ENCODE measurements at places on chromosomes 3 and 15.
A peak's percentile ranks its signal among the peaks of the same experiment; 100 is the strongest.

DNA sequence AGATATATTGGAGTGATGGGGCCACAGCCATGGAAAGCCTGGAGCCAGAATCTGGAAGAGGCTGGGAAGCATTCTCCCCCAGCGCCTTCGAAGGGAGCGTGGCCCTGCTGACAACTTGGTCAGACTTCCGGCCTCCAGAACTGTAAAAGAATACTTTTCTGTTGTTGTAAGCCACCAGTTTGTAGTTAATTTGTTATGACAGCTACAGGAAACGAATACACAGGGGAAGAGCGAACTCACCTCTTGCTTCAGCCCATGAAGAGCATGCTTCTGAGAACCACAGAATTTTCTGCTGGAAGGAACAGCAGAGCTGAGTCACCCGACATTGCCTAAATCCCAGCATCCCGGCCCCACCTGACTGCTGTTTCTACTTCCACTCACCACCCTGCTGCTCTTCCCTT is 501.7 kb downstream of the SHQ1 start:
- peak; percentile 96 for DNase-seq

DNA sequence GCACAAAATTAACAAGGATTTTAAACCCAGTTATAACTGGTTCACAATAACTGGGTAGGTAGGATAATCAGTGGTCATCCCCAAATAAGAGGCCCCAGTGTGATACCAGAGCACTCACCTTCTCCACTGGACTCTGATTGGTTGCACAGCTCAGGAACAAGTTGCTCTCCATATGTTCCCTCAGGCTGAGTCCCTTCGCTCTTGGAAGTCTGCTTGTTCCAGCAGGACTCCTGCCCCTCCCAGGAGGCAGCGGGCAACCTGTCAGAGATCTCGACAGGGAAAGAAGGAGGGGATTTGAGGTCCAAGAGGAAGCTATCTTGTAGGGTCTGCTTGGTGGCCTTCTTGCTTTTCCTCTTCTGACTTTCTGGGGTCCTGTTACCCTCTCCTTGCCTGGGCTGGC is 51.6 kb upstream of the HEG1 start:
- DNase-seq: no peak

DNA sequence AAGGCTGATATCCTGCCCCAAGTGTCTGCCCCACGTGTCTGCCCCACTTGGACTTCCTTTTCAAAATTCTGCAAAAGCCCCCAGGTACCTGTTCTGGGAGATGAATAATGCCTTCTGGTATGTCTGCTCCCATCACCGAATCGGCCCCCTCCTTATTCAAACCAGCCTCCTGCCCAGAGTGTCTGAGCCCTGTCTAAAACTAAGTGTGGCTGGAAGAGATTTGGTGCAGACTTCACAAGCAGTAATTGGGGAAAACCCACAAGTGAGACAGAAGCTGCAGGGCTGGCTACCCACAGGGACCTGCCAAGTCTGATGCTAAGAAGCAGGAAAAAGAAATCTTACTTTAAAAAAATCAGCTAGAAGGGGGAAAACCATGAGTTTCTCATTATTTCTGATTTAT is 85.1 kb downstream of the DUT start:
- no peak for DNase-seq

GRCh38 chr15:59298854-59299250 is 73.8 kb downstream of the MYO1E start:
- DNase-seq: no peak

GRCh38 chr3:116191409-116191808 is 253.9 kb downstream of the LSAMP start:
- DNase-seq: no peak

GRCh38 chr3:38588371-38588971 is 61.0 kb downstream of the SCN5A start:
- no peak for DNase-seq

DNA sequence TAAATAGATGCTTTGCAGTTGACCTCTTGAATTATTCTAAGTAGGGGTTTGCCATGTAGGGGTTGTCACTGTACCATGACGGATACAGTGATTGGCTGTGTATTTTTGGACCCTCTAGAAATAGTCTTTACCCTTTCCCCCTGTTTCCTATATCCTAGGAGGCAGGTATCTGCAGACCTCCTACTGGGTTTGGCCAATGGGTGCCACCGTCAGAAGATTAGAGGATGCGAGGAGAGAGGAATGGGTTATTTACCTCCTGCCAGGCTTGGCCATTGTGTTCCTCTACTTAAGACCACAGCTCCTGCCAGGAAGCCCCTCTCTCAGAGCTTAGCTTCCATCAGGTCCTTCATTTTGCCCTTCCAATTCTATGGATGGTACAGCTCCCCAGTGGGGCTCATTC is 40.2 kb upstream of the CLRN1 start:
- DNase-seq: no peak

GRCh38 chr3:10983219-10983916 is 9.2 kb upstream of the SLC6A1 start:
- DNase-seq: peak; percentile 51

DNA sequence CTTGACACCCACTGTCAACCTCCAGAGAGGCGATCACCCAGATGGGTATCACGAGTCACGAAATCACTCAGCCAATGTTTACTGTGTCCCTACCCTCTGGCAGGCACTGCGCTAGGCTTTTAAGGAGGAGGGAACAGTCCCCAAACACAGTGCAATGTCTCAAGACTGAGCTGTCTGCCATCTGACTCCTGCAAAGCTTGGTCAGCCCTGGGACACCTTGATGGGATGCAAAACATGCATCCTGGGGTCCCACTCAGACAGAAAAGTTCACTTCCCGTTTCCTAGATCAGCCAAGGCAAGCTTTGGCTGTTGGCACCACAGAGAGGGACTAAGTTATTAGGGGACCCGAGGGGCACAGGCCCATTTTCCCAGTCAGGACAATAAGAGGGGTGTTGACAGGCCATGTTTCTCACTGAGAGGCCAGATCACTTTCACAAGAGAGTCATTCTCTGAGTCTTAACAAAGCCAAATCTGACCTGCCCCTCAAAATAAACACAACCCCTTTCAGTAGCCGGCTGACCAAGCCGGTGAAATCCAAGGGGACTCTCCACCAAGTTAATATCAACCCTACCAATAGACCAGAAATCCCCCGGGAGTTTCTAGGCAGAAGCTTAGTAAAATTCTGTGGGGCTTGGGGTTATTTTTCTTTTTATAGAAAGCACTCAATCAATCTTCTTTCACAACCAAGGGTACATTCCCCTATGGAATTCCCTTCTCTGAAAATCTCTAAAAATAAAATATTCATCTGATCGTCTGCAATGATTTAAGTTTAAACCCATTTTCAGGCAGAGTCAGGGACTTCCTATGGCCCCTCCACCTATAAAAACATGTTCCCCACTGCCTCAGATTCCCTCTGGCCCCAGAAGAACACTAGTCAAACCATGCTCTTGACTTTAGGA is 3.5 kb downstream of the RFTN1 start:
- DNase-seq: no peak

DNA sequence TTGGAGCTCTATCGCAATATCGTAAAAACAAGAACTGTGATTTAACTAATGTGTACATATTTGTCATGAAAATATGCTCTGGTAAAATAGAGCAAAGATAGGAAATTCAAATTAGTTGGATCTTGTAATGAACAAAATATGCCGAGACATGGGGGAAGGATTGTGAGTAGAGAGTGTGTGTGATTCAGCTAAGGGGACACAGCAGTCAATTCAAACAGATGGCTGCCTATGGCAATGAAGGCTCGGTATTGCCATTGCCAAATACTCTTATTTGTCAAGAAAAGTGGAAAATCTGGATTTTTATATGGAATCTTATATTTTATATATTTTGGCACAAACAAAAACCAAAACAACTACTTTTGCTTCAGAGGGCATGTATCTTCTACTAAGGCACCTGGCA is 227.3 kb upstream of the BCHE start:
- no peak for DNase-seq

DNA sequence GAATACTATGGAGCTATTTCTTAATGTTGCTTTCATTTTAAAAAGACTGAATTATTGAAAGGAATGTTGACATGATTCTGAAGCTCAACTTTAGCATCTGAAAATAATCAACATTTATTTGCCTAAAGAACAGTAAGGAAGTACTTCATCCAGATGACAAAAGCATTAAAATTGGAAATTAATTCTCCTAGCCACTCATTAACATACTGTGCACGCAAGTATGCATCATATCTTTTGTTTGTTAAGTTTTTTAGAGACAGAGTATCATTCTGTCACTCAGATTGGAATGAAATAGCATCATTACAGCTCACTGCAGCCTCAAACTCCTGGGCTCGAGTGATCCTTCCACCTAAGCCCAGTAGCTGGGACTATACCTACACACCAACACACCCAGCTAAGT is 632.1 kb upstream of the ALCAM start:
- DNase-seq: no peak

- DNase-seq: peak; percentile 94
Observed at GRCh38 chr3:45123030-45123429, 23.1 kb downstream of the CDCP1 start.

- DNase-seq: no peak
Observed at GRCh38 chr3:123039178-123039577, 11.6 kb upstream of the SEMA5B start.

GRCh38 chr15:71294911-71295602 is 179.8 kb downstream of the THSD4 start:
- DNase-seq: peak; percentile 100

DNA sequence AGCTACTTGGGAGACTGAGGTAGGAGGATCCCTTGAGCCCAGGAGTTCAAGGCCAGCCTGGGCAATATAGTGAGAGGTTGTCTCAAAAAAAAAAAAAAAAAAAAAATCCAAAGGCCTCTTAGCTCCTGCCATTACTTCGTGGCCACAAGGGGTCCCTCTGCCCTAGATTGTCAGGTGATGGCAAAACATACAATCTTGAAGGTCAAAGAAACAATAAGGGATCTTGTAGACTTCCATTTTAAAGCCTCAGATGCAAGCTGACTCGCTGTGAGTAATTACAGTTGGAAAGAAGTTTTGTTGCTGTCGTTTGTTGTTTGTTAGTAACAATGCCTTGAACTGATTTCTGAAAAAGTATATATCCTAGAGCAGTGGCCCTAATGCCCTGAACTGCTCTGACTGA is 55.9 kb upstream of the PLCL2 start:
- peak; percentile 6 for DNase-seq

- DNase-seq: peak; percentile 1
Observed at GRCh38 chr3:166837535-166837934, 542.6 kb downstream of the ZBBX start.
